ENCODE measurements at places on chromosomes 7 and 10.

GRCh38 chr10:133261726-133262325 lies 14.8 kb downstream of the ADAM8 start:
- no peak for DNase-seq

- no peak for DNase-seq
These were observed 32.7 kb upstream of the RASGEF1A start for GRCh38 chr10:43299579-43299978.

GRCh38 chr7:106074257-106074656 lies 37.9 kb downstream of the SYPL1 start:
- DNase-seq: no peak

DNA sequence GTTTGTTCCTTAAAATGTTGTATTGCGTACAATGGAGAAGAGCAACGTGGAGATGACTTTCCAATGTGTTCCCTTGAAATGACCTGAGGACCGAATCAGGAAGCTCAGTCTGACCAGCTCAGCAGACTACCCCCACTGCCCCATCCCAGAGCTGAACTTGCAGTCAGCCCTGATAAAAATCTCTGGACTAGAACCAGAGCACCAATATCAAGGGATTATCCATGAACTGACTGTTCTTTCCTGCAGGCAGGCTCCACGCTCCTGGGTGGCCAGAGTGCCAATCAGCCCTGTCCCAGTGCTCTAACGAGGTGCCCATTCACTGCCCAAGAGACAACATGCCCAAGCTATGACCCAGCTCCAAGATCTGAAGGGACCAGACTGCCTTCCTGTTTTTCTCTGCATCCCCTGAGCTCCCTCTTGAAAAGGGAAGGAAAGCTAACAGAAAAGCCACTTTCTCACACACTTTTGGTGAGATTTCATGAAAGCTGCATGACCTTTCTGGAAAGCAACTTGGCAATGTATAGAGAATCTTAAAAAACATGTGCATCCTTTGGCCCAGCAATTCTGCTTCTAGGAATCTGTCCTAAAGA lies 130.2 kb downstream of the KCNMA1 start:
- DNase-seq: no peak

DNA sequence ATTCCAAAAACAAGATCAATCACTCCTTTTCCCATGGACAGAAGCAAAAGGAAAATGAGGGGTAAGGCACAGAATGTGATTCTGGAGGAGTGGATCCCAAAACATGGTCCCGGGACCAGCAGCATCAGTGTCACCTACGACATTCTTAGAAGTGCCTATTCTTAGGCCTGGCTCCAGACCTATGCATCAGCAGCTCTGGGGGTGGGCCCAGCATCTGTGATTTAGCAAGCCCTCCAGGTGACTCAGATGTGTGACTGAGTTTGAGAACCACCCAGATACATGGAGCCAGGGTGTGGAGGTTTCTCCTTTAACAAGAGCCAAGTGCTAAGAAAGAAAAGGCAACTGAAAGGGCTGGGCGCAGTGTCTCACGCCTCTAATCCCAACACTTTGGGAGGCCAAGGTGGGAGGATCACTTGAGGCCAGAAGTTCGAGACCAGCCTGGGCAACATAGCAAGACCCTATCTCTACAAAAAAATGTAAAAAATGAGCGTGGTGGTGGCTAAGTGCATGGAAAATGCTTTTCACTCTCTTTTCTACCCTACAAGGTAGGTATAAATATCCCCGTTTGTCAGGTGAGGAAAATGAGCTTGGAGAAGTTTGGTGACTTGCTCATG lies 17.1 kb upstream of the ARPC1A start:
- DNase-seq: no peak

- no peak for DNase-seq
These were observed 73.2 kb downstream of the CALD1 start for GRCh38 chr7:134852625-134853024.

GRCh38 chr7:80488406-80488805 lies 23.5 kb downstream of the GNAT3 start:
- no peak for DNase-seq

GRCh38 chr7:140230516-140230860 lies 53.7 kb upstream of the KDM7A start:
- no peak for DNase-seq

- DNase-seq: no peak
These were observed 55.7 kb upstream of the JCAD start for GRCh38 chr10:30114881-30115625.

- no peak for DNase-seq
These were observed 23.6 kb downstream of the DAGLB start for GRCh38 chr7:6423942-6424701.

DNA sequence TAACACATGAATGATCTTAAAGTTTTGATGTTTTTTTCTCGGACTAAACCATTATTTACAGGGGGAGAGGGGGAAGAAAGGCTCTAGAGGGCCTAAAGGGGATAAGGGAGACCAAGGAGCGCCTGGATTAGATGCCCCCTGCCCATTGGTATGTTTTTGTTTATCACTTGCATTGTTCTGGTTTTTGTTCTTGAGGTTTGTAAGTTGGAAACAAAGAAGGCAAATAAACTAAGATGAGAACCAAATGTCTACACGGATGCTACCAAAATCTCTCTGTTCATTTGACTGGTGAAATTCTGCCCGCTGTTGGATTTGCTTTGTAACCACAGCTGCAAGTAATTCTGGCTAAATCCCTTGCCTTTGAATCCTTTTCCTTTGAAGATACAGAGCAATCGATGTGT lies 99.8 kb upstream of the MACROH2A2 start:
- no peak for DNase-seq

DNA sequence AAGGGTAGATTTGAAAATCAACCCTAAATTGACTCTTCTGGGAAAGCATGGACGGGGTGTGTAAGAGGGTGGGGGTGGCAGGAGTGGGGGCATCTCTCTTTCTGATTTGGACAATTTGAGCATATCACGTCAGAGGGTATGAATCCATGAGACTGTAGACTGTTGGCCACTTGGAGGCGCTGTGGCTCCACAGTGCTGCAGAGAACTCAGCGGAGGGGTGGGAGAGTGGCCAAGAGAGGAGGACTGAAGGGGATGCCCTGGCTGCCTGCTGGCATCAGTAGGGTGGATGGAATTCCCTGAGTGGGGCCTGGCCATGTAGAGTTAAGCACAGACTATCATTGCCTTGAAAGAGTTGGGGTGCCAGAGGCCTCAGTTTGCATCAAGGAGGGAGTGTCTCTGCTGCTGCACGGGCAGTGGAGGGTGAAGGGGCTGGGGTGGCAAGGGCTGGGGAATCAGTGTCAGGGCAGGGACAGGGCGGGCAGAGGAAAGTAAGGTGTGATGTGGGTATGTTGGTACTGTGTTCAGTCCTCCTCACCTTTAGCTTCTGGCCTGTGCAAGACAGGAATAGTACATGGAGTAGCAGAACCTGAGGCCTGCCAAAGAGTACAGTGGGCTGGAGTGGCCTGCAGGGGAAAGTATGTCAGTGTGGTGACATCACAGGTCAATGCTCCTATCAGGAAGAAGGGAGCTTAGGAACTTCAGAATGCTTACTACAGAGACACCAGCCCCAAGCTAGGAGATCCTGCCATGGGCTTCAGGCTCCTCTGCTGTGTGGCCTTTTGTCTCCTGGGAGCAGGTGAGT lies 133.5 kb upstream of the PRSS58 start:
- DNase-seq: no peak

DNA sequence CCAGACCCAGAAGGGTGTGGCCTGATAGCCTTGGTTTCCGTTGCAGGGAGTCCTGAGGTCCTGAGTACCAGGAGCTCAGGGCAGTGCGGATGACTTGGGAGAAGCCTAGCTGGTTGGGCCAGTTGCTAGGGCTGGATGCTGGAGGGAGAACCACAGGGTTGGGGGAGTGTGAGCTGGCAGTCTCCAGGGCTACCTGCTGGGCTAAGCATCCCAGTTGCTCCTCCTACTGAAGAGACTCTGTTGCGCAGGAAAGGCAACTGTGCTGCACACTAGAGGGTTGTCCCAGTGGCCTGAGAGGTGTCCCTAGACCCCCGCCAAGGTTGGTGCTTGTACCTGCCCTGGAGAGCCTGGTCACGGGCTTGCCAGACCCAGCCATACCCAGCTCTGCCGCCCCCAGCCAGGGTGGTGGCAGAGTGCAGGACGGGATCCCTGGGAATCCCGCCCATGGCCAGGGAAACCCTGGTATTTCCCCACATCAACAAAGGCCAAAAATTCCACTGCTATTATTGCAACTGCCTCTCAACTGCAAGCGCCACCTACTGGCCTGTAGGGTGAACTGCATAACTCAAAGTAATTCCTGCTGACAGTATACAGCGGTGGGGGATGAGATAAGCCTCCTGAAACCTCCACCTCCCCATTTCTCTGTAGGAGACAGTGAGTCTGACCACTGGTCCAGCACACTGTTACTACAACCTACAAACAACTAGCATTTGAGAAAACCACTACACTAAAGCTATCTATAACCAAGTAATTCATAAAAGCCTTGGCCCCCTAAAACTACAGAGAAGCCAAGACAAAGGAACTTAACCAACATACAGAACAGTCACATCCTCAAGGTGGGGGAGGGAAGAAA lies 67.6 kb upstream of the DDC start:
- DNase-seq: peak; percentile 7

- no peak for DNase-seq
These were observed 166.5 kb downstream of the LRMDA start for GRCh38 chr10:75597773-75598440.

DNA sequence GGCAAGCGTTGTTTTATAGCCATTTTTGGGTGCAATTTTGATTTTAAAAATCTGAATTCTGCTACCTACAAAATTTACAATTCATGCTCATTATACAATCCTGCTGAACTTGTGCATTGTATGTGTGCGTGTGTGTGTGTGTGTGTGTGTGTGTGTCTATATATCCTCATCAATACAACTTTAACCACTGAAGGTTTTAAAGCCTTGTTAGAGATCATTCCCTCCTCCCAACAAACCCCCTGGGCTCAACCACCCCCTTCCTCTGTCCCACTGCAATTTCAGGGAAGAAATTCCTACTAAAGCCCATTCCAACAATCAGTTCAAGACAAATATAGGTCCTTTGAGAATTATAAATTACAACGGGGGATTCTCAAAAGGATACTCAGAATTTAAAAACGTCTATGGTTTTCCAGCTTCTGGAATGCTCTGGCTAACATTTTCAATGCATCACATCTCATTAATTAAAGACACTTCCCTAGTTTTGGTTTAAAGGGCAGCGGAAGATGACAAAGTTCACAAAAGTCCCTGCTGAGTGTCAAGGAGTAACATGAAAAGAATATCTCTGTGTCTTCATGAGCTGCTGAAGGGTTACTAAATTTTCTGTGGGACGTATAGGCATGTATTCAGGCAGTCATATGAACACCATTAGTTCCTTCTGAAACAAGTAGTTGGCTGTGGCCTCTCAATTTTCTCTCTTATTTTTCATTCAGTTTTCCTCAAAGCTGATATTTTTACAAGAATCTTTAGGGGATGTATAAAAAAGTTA lies 889 bp upstream of the SEMA3A start:
- DNase-seq: no peak

DNA sequence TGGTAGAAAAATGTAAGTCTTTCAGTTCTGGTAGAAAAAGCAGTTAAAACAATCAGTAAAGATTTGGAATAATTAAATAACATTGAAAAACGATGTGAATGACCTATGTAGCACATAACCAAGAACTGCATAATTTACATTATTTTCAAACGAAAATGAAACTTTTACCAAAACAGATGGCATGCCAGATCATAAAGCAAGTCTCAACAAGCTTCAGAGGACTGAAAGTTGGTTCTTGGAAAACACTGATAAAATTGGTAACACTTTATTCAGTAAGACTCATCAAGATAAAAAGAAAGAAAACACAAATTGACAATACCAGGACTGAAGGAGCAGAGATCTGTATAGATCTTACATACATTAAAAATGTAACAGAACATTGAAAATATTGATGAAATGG lies 92.8 kb downstream of the VIPR2 start:
- no peak for DNase-seq

- DNase-seq: no peak
These were observed 8.6 kb upstream of the CPED1 start for GRCh38 chr7:120979765-120980499.

- DNase-seq: no peak
These were observed 34.3 kb downstream of the HTRA1 start for GRCh38 chr10:122495406-122496340.

DNA sequence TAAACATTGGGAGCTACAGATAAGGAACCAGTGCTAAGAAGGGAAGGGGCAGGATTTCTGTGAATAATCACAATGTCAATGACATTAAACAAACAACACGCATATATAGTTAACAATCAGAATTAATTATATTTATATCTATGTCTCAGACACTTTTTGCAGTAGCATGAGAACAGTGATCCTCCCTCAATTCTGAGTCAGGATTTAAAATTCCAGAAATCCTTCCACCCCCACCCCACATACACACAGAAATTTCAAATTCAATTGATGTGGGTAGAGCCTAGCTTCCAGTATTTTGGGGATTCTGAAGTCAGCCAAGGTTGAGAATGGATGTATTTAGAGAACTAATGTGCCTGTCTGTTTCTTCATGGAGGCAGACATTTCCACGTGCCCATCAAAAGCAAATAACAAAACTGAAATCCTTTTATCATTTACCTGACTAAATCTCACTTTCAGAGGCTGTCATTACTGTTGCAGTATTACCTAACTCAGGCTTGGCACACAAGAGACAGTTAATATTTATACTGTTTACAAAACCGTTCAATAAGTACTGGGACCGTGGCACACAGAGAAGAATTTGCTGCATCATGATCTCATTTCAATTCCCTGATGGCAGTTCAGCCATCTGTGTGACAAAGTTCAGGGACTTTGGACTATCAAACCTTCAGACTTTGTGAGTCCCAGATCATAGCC lies 116.6 kb upstream of the PALS2 start:
- DNase-seq: no peak

DNA sequence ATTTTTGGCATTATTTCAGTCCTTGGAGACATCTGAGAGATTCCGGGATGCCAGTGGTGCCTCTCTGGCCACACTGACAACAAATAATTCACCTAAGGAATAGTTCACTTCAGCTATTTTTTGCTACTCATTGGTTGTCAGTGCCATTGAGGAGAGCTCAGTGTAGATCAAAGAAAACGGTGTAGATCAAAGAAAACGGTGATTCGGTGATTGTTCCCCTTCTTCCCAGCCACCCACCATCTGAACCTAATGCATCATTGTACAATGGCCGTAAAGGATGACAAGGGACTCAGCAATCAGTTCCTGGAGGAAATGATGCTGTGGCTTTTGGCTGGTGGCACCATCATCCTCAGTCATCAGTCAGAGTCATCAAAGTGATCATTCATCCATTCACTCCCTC lies 80.6 kb downstream of the PTPRZ1 start:
- DNase-seq: no peak

- peak; percentile 30 for DNase-seq
These were observed 91.7 kb downstream of the WDR11 start for GRCh38 chr10:120942806-120943413.
